ENCODE measurements at places on chromosomes 5 and 9. TPM values are rescaled to one million over a fixed set of nuclear protein-coding genes. Genes with fewer than 3 reads are reported as not detected.

Gene HTR1A
- total RNA-seq, result not detected

Gene CAMSAP1
- 22.8 TPM for total RNA-seq

Gene IFNA21
- not detected for total RNA-seq

Gene FGF18
- total RNA-seq, result 5.5 TPM

Gene PTGDS
- total RNA-seq, result 15.3 TPM

Gene SPTLC1
- 100 TPM for total RNA-seq

Gene ANKRD34B
- total RNA-seq, result 0.10 TPM

Gene PCDHGB5
- total RNA-seq, result 8.0 TPM

Data from skin of body (tissue), 3 donors.